ENCODE measurements at places on chromosomes 13 and 19.

- no peak for DNase-seq
These were observed 110.3 kb upstream of the ABCC4 start for GRCh38 chr13:95411428-95412040.

- no peak for DNase-seq
These were observed 134.5 kb upstream of the KL start for GRCh38 chr13:32881777-32882145.

- DNase-seq, result no peak
These were observed 160.1 kb upstream of the SOX1 start for GRCh38 chr13:111906816-111907215.

DNA sequence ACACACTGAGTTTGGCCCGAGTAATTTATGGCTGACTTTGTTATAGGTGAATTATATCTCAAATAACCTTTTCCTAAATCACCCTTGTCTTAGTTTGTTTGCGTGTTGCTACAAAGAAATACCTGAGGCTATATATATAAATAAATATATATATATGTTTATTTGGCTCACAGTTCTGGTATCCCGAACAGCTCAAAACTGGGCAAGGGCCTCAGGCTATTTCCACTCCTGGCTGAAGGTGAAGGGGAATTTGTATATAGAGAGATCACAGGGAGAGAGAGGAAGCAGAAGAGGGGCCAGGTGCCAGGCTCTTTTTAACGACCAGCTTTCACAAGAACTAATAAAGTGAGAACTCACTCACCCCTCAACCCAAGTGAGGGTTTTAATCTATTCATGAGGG is 159.9 kb upstream of the STARD13 start:
- no peak for DNase-seq

DNA sequence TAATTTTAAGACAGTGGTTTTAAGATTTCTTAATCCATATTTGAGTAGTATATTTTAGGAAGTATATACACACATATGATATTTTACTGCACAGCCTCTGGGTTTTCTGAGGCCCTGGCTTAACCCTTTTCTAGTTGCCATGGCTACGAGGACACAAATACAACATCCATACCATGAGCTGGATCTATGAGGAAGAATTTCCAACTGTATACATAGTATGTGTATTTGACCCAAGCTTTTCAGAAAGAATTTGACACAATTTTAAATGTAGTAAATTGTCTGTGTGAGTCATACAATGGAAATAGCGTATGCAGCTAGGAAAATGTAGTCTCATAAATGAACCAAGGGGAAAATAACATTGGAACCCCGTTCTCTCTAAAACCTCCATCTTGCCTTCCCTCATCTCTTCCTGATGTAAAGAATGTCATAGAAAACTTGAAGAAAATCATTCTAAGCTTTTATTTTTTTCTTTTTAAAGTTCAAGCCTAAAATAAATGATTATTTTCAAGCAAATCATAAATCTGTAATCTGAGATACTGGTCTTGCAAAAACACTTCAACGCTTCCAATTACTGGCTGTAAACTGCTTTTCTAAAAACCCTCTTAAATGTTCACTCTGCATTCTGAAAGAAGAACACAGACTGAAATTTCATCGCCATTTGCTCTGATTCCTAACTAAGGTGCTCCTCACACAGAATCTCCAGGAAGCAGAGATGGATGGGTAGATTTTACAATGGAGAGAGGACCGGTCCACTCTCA is 172.4 kb downstream of the LACC1 start:
- DNase-seq, result no peak

- DNase-seq, result no peak
These were observed 72.4 kb upstream of the ZDHHC20 start for GRCh38 chr13:21531455-21531854.

DNA sequence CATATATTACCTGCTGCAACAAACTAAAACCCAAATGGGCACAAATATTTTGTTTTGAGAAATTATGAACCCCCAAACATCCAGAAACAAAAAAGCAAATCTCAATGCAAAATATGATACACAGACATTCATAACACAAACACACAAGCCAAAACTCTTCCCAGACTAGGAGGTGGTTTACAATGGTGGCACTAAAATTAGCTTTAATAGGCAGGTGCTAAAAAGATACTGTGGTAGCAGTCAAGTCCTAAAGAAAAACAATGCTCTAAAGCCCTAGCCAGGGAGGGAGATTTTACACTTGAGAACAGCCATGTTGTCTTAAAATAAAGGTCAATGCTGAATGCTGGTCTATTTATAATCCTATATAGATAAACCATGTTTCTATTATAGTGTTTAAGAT is 65.0 kb downstream of the DOCK9 start:
- DNase-seq, result no peak

GRCh38 chr19:9073806-9074205 is 13.1 kb upstream of the OR1M1 start:
- no peak for DNase-seq

GRCh38 chr19:3768015-3768747 is 3.8 kb downstream of the RAX2 start:
- no peak for DNase-seq

Data from stimulated activated CD4-positive, alpha-beta T cell treated with anti-CD3 and anti-CD28 coated beads, Interleukin-1b, Interleukin-23, amount 100 ng/mL, for 1 hour (primary cell).